ENCODE measurements at places on chromosomes 1 and 21.

GRCh38 chr1:41259221-41259620 lies 17.1 kb upstream of the SCMH1 start:
- no peak for DNase-seq

DNA sequence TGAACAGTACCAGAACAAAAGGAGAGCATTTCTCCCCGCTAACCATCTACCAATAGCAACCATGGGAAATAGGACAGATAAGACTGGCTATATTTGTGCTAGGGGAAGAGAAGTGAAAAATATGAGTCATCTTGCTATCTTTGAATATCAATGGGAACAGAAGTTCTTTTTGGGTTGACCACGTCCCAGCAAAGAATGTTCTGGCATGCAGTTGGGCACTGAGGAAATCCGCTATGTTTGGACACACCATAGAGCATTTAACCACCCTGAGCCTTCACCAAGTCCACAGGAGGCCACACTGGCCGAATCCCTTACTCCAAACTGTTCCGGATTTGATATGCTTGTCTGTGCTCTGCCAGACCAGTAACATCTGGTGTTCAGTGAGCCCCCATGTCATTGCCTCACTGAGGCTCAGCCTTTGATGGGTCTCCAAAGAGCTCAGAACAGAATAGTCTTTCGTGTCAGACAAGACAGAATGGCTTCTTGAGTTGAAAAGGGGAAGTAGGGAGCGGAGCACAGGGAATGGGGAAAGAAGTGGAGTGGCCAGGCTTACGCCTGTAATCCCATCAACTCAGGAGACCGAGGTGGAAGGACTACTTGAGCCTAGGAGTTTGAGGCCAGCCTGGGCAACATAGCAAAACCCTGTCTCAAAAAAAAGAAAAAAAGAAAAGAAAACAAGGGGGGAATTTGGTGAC lies 81.4 kb downstream of the SMYD2 start:
- no peak for DNase-seq

DNA sequence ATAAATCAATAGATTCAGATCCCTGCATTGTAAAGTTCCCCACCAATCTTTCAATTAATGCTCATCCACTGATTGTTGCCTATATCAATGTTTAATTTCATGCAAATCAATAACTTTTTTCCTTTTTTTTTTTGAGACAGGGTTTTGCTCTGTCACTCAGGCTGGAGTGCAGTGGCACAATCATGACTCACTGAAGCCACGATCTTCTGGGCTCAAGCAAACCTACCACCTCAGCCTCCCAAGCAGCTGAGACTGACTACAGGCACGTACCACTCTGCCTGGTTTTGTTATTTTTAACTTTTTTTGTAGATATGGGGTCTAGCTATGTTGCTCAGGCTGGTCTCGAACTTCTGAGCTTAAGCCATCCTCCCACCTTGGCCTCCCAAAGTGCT lies 25.7 kb downstream of the DIO1 start:
- DNase-seq, result no peak

- DNase-seq, result no peak
Measured at GRCh38 chr1:181083842-181084605, 4.5 kb upstream of the IER5 start.

GRCh38 chr1:15441247-15441646 lies 3.0 kb downstream of the CTRC start:
- DNase-seq, result no peak

DNA sequence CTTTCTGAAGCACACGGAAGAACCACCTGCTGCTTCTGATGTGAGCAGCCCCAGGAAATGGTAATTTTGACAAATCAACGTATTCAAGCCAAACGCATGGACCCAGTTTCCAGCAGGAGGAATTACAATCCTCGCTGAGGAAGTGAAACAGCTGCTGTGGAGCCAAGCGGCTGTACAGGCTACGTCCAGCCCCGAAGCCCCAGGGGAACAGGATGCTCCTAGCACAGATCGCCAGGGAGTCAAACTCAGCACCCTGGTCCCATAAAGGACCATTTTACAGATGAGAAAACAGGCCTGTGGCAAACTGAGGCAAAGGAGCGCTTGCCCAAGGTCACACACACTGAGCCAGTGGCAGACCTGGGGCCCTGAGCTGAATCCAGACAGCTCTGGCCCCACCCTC lies 108.0 kb downstream of the PTPRU start:
- DNase-seq, result no peak

GRCh38 chr1:170881268-170882265 lies 53.8 kb upstream of the MROH9 start:
- peak; percentile 10 for DNase-seq

GRCh38 chr1:38527373-38527966 lies 332.1 kb downstream of the RRAGC start:
- peak; percentile 21 for DNase-seq

- no peak for DNase-seq
Measured at GRCh38 chr1:117780687-117781475, 148.5 kb downstream of the GDAP2 start.

- DNase-seq, result no peak
Measured at GRCh38 chr1:160581961-160582360, 2.7 kb upstream of the CD84 start.

DNA sequence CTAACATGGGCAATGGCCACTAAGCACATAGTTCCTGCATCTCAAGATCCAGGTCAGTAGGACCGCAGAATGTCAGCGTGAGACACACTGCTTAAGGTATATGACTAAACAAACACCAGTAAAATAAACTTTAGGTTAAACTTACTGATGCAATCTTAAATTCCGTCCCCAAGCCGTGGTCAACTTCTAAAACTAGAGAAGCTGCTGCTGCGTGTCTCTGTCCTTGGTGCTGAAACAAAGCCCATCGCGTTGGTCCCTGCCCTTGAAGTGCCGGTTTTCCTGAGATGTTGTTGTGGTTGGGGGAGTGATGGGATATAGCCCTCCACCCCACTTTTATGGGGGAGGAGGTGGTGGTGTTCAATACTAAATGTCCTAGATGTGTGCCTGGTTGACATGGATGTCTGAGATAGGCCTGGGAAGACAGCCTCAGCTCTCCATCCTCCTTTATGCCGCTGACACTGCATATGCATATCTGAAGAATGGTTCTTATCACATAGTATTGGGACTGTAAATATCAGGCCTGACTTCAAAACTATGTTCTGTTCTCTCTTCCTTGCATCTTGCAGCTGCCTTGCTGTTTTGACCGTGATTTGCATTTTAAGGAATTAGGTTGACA lies 72.0 kb upstream of the KCNA3 start:
- peak; percentile 15 for DNase-seq

GRCh38 chr1:24294716-24295371 lies 24.3 kb upstream of the GRHL3 start:
- DNase-seq, result peak; percentile 80

- DNase-seq, result no peak
Measured at GRCh38 chr1:6052543-6053205, 7.0 kb downstream of the KCNAB2 start.

DNA sequence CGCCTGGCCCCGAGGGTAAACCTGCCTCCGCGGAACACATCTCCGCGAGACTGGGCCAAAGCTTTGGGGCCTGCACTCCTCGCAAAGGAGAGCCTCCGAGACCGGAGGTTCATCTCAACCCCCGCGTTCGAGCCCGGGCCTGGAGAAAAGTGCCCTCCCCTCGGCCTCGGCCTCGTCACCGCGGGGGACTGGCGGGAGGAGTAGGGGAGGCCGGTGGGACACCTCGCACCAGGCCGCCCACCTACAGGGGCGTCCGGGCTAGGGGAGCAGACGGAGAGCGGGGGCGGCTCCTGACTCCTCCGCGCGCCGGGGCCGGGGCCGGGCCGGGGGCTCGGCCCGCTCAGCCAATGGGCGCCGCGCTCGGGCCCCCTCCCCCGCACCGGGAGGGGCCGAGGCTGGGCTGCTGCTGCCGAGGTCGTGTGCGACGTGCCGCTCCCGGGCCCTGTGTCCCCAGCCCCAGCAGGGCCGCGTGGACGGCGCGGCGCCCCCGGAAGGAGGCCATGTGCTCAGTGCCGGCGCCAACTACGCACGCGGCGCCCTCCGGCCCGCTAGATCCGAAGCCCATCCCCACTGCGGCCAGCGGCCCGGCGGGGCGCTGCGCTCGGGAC lies 684 bp downstream of the SLC2A1 start:
- DNase-seq, result no peak

DNA sequence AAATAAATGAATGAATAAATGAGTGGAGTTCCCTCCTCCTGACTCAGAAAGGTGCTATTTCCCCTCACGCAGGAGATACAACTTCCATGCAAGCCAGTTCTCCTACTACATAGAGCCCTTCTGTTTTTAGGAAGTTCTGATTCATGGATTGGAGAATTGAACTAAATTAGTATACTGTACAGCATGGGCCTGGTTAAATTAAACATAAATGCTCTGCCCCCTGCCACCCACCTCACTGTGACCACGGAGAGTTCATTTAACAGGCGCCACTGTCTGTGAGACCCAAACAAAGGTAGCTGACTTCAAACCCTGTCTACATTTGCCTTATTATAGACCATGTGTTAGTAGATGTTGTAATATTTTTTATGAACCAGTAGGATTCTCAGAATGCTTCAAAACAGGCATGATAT lies 9.1 kb upstream of the IRF2BP2 start:
- DNase-seq, result no peak

GRCh38 chr1:170929835-170930554 lies 5.3 kb upstream of the MROH9 start:
- DNase-seq, result peak; percentile 14

DNA sequence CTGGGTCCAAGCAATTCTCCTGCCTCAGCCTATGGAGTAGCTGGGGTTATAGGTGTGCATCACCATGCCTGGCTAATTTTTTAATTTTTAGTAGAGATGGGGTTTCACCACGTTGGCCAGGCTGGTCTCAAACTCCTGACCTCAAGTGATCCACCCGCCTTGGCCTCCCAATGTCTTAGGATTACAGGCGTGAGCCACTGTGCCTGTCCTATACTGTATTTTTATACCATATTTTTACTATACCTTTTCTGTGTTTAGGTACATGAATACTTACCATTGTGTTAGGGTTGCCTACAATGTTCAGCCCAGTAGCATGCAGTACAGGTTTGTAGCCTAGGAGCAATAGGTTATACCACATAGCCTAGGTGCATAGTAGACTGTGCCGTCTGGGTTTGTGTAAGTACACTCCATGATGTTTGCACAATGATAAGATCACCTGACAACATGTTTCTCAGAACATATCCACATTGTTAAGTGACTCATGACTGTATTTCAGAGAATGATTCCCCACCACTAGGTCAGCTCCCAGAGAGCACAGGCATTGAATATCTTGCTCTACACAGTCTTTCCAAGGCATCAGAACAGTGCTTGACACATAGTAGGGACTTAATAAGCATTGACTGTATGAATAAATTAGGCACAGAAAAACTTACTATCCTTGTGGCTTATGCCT lies 6.0 kb upstream of the CITED4 start:
- peak; percentile 88 for DNase-seq

- DNase-seq, result no peak
Measured at GRCh38 chr1:53237638-53238037, 680 bp downstream of the MAGOH start.

DNA sequence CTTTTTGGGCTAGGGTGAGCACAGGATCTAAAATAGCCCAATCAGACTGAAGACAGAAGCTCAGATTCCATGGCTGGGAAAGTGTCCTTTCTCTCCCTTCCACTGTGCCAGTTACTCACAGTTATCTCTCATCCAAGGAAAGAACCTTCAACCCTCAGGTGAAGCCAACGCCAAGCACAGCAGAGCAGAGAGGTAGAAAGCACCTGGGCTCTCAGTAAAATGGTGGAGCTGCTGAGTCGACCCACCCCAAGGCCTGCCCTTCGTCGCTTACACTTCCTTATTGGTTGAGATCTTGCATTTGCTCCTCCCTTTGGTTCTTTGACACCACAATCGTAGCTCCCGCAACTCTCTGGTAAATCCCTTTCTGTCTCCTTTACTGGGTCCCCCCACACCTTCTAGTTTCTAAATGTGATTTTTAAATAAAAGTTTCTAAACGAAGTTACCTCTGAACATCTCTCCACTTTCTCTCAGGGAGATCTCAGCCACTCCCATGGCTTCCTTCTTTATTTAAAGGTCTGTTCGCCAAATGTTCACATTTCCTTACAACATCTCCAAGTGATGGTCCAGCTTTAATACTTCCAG lies 27.5 kb upstream of the SLC30A1 start:
- DNase-seq, result no peak

GRCh38 chr21:17613242-17613676 lies 558 bp upstream of the BTG3 start:
- no peak for DNase-seq

DNA sequence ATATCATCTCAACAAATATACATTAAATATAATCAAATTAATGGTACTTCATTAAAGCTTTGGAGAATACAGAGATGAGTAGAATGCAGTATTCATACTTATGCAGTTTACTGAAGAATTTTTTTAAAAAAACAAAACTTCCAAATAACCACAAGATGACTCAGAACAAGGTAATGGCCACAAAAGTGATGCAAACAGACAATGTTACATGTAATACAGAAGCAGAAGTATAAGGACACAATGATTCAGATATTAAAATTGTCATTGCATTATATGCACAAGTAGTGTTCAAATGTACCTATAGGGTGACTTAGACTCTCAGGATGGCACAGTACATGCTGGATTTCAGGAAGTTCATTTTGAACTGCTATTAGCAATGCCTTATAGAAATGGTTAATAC lies 227.2 kb upstream of the ST6GALNAC5 start:
- no peak for DNase-seq

DNA sequence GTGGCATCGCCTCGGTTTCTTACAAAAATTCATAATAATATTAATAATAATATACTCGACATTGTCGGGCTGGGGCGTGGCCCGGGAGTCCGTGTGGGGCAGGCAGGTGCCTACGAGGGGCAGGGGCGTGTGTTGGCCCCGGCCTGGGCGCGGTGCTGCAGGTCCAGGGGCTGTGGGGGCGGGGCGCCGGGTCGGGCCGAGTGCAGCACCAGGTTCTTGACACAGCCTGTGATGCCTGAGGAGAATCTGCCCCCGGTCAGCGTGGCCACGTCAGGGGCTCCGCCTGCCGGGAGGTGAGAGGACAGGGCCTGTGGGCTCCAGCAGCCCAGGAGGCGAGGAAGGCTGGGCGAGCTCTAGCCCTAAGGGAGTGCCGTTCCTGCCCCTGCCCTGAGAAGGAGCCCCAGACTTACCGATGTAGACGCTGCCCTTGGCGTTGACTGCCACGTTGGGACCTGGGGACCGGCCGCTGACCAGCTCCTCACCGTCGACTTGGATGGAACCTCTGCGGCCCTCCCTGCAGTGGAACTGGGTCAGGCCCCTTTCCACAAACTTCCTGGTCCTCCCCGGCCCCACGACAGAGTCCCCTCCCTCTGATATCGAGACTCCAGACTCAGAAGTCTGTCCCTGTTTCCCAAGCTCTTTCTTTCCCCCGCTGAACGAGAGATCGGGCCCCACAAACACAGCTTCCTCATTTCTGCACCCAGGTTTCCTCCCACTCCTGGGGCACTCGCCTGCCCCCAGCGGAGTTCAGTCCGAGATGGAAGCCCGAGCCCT lies 11.3 kb downstream of the LDLRAD2 start:
- no peak for DNase-seq

- no peak for DNase-seq
Measured at GRCh38 chr1:27299385-27300271, 22.3 kb upstream of the TMEM222 start.

GRCh38 chr1:86872086-86872485 lies 41.8 kb downstream of the SELENOF start:
- peak; percentile 83 for DNase-seq
